ENCODE measurements at places on chromosomes 16 and 17.

DNA sequence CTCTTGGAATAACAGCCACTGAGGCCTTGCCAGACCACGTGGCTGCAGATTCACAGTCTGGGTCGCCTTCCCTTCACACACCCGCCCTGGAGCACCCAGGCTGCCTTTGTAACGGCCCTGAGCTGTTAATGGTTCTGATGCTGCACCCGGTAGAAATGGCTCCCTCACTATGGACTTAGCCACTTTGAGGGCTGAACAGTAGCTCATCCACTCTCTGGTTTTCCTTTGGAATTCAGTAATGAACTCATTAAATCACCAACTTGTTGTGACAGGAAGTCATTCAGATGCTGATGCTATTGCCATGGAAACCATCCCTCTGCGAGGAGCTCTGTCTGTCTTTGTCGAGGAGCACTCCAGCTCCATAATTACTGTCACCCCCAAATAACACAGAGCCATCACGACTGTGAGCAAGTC, 59.2 kb downstream of the CDK5R1 start:
- DNase-seq: no peak

DNA sequence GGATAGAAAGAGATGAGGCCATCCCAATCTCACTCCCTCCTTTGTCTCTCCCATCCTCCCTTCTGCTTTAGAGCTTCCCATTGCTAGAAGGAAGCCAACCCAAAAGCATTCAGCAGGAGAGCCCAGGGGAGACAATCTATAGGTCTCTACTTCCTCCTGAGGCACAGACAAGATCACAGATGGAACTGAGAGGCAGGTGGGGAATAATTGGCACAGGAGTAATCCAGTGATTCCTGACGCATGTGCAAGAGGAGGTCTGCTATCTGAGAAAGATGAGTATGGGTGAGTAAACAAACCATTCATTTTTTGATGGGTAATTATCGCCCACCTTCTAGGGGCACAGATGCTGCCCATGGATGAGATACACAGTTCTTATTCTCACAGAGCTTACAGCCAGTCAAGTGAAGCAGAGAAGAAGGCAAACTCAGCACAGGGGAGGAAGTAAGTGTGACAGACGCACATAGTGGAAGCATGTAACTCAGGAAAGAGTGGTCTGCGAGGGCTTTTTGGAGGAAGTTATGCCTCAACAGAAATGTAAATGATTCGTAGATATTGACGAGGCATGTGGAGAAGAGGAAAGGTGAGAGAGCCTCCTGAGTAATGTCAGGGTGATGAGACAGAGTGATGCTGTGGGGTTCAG, 88.9 kb upstream of the HLF start:
- no peak for DNase-seq

DNA sequence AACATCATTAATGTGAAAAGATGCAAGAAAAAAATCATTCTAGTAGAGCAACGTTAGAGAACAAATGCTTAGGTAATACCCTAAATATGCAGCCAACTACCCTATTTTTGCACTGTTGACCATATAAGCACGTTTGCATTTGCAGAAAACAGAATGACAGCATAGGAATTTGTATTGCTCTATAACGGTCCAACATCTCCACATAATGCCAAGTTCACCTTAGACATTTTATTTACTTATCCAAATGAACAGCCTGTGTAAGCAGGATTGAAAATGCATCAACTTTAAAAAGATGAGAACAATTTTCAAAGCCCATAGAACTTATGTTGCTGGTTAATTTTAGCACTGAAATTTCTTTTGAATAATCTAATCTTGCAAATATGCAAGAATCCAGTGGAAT, 19.1 kb upstream of the RSL1D1 start:
- no peak for DNase-seq

DNA sequence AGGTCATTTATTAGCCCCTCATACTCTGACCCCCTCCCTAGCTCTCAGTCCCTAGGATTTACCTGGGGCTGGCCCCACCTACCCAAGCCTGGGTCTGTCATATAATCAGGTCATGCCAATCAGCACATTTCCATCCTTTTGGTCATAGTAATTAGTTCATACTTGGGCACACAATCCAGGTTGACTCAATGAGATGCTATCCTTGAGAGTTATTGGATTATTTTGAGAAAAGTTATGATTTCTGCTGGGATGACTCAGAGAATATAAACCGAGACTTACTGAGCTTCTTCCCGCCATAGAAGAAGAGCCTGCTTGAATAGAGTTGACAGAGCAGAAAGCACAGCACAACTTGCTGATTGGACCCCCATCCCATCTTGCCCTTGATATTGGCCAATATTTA, 331.5 kb downstream of the CBLN1 start:
- no peak for DNase-seq

- DNase-seq: no peak
These were observed 7.3 kb upstream of the PRPSAP2 start for GRCh38 chr17:18850679-18851078.

DNA sequence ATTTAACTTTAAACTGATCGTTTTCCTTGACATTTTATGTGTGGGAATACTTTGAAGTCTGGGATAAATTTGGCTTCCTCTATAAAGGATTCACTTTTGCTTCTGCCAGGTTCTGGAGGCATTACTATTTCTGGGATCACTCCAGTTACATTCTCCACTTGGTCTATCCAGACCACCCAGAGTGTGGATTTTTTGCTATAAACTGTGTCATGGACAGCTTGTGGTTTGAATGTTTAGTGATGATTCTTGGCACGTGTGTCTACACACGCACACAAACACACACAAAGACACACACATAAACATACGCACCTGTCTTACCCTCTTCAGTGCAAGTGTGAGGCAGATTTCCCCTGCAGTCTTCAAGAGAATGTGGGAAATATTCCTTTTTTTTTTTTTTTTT, 27.4 kb upstream of the MSI2 start:
- DNase-seq: no peak

GRCh38 chr17:73765824-73766563, 121.7 kb upstream of the SDK2 start:
- no peak for DNase-seq

DNA sequence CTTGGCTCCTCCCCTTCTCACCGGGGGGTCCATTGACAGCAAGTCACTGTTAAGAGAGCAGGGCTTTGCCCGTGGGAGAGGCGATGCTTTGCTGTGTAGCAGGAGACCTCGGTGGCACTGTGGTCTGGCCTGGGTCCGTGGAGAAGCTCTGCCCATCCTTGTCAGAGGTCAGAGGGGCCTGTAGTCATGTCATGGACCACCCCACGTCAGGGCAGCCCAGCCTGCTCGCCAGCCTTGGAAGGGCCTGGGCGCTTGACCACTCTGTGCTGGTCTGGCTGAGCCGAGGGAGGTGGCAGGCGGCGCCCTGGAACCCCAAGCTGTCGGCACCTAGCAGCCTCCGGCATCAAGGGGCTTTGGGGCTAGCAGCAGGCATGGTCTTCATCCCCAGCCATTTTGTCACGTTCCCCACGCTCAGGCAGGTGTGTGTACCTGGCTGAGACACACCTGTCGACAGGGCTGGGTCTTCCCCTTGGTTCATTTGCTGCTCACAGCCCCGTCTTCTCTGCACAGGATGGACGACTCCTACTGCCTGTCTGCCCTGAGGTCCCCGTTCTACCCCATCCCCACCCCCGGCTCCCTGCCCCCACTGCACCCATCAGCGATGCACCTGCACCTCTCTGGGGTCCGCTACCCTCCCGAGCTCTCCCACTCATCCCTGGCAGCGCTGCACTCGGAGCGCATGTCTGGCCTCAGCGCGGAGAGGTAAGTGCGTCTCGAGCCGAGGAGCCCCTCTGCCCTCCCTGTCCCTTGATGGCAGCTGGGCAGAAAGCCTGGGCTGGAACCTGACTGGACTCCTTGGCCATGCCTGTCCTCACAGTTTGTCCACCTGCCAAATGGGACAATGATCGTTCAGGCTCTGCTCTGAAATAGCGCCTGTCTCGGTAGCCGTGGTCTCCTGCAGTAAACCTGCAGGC, 33.3 kb downstream of the GINS2 start:
- DNase-seq: no peak

DNA sequence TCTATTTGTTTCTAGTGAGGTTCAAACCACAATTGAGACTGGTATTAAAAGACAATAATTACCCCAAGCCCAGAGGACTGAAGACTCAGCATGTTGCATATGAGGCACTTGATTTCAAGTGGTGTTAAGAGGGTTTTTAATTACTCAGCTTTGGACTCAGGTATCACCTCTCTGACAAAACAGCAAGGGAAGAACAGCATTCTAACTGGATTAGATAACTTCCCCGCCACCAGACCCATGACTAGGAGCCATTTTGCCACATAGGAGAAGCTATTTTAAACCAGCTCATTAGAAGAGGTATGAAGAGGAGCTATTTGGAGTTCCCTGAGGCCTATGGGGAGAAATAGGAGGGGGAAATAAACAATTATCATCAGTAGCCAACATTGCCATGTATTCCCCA, 226.1 kb upstream of the TOX3 start:
- no peak for DNase-seq

- DNase-seq: no peak
These were observed 19.6 kb downstream of the CLUAP1 start for GRCh38 chr16:3520413-3520812.

DNA sequence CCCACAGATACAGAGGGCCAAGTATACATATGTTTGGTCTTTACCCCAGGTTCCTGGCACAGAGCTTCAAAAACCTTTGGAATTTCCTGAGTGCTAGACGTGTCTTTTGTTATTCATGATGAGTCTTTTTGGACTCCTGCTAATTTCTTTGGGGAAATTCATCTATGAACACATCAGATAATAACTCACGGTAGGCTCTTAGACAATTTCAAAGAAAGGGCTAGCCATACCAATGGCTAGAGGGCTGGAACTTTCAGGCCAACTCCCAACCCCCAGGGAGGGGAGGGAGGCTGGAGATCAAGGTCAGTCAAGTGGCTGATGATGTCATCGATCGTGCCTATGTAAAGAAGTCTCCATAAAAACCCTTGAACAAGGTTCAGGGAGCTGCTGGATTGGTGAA, 101.9 kb downstream of the STX8 start:
- DNase-seq: no peak

DNA sequence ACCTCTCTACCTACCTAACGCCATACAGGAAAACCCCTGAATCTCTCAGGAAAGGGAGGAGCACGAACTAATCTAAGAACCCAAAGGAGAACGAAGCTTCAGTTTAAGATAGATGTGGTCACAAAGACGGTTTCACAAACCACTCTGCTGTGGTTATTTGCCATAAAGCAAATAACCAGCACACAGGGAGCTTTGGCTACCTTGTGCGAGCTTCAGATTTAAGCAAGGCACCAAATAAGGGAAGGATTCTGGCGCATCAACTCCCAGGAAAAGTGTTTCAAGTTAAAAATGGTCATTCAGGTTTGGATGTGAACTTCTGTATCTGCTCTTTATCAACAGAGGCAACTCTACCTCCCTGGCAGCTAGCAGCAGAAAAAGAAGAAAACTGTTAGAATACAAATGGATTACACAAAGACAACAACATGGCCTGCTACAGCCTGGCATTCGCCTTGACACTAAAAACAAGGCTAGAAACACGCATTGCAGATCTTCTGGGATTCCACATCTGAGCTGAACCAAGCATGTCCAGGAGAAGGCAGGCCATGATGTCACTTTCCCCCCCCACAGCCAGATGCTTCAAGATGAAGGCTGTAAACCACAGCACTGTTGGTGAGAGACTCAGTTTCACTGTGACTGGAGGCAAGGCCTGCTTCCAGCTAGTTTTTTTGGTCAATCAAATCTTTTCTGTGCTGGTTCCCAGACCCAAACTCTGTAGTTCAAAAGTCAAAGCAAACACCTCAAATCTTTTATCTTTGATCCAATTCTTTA, 43.6 kb downstream of the SMG6 start:
- DNase-seq: peak; percentile 55

GRCh38 chr17:2214047-2214928, 89.3 kb downstream of the SMG6 start:
- DNase-seq: no peak

DNA sequence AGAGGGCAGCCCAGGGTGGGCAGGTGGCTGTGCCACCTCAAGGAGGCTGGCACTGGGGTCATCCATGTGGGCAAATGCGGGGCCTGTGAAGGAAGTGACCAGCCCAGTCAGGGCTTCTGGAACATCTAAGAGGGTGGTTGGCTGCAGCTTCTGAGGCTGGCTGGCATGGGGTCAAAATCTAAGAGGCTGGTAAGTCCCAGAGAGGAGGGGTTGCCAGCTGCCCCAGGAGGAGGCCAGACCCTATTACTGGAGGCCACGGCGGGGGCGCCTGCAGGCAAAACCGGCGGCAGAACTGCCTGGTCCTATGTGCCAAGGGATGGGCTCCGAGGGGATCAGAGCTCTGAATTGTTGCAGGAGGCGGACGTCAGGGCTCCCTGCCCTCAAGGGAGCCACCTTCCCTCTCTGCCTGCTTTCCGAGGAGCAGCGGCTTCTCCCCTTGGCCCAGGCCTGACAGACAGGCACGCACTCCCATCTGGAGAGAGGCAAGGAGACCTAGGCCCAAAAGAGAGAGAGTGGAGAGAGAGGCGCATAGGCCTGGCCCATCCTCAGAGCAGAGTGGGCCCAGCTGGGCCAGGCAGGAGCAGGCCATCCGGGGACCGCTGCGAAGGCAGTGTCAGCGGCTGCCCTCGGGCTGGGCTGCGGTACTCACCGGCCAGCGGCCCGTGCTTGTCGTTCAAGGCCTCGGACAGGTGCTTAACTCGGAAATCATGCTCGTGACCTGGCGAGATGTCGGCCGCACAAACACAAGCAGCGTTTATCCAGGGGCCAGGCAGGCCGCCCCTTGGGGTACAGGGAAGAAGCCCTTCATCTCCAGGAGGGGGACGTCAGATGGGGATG, 10.9 kb downstream of the ZACN start:
- DNase-seq: no peak
